ENCODE measurements at places on chromosomes 7 and 10.

- no peak for DNase-seq
Observed at GRCh38 chr10:71727738-71728737, 8.5 kb upstream of the C10orf105 start.

- DNase-seq = no peak
Observed at GRCh38 chr7:84025332-84025927, 169.2 kb downstream of the SEMA3A start.

DNA sequence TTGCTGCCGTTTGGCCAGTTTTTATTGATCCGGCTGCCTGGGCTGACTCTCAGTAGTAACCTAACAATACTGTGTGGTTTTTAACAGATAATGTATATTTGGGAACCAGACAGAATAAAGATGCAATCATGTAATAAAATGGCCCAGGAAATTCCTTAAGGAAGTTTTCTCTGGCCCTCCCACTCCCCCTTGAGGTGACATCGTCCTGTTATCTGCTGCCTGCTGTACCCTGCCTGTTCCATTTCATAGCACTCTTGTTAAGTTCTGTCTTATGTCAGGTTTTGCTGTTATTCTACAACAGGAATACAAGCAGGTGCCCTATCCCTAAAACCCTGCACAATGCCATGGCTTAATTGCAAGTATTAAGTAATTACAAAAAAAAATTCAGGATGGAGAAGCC, 12.5 kb downstream of the ITGB8 start:
- no peak for DNase-seq

GRCh38 chr10:101067356-101068083, 5.7 kb downstream of the KAZALD1 start:
- peak; percentile 40 for DNase-seq

DNA sequence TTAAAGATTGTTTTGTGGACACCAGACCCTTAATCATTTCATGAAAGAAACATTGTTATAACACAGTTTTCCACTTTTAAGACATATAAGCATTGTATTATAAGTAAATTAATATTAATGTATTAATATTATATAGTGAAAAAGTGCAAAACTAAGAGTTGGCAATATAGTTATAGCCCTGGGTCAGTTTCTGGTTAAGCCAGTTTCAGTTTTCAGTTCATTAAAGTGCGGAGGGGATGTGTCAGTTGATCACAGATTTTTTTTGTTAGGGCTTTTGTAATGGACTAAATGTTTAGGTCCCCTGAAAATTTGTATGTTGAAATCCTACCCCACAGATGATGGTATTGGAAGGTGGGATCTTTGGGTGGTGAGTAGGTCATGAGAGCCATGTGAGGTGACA, 45.7 kb upstream of the GPR37 start:
- DNase-seq = no peak

- DNase-seq = no peak
Observed at GRCh38 chr10:116169782-116170445, 103.1 kb downstream of the GFRA1 start.

DNA sequence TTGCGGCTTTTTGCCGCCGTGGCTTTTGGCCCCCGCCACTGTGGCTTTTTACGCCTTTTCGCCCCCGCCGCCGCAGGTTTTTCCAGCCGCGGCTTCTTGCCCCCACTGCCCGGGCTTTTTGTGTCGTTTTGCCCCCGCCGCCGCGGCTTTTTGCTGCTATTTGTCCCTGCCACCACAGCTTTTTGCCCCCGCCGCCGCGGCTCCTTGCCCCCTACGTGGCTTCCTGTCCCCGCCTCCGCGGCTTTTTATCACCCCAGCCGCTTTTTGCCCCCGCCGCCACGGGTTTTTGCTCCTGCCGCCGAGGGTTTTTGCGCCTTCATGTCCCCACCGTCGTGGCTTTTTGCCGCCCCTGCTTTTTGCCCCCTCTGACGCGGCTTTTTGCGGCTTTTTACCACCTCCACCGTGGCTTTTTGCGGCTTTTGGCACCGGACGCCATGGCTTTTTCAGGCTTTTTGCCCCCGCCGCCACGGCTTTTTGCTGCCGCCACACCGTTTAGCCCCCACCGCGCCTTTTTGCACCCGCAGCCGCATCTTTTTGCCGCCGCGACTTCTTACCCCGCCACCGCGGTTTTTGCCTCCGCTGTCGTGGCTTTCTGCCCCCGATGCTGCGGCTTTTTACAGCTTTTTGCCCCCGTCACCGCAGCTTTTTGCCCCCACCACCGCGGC, 637.0 kb downstream of the ZNF716 start:
- DNase-seq = no peak

DNA sequence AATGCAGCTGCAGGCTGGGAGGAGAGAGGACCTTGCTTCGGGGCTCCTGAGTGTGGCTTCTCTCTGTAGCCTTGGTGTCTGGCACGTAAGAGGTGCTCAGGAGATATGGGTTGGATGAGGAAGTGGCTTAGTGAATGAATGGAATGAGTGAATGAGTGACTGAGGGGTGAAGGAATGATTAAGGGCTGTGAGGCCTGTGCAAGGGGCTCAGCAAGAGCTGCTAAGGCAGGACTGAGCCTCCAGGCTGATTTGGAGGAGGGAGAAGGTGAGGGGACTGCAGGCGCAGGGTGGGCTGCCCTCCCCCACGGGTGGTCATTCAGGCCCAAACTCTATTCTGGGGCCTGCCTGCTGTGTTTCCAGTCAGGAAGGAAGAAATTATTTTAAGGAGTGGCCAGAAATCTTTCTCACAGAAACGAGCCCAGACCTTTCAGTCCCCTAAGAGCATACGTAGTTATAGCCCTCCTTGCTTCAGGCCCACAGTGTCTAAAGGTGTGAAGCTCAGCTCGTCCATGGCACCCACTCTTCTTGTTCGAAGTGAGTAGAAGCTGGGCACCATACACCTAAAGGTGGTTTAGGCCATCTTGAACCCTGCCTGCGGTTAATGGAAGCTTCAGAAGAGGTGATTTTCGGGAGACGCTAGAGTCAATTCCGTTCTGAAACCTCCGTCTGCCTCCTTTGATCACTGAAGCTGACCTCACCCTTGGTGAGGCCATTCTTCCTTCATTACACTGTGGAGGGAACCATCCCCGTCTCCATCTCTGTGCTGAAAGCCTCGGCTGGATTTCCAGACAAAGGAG, 49.5 kb upstream of the SAMD8 start:
- no peak for DNase-seq

- DNase-seq = no peak
Observed at GRCh38 chr7:88146616-88147015, 73.2 kb downstream of the SRI start.

GRCh38 chr10:111102359-111102837, 25.6 kb downstream of the ADRA2A start:
- no peak for DNase-seq

- DNase-seq = no peak
Observed at GRCh38 chr7:139033346-139034114, 2.3 kb downstream of the ZC3HAV1L start.

- DNase-seq = no peak
Observed at GRCh38 chr7:38206071-38206470, 28.0 kb downstream of the STARD3NL start.

DNA sequence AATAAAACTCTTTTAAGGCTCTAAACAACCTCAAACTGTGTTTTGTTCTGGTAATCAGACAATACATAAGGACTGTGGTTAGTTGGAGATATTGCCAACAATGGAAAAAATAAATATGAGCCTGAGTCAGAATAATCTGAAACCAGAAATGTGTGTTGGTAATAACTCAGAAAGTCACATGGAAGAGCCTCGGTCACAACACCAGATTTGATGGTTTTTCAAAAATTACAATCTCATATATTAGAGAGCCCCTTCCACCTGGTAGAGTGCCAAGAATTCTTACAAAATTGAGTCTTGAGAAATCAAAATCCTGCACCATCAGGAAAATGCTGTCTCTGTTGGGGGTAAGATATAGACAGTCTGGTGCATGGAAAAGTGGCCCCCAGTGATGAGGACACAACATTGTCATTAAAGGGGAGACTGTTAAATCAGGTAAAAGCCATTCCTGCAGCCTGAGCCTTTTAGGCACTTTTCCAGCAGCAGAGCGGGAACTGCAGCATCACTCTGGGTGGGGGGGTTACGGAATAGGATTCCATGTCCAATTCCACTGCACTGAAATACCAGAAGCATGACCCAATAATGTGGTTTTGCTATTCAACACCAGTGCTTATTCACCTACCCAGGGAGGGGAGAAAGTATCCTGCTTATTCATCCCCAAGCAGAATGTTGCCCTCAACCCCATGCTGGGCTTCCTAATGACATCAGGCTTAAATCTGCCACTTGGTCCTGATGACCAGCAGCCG, 9.5 kb upstream of the ADAM12 start:
- DNase-seq = no peak

DNA sequence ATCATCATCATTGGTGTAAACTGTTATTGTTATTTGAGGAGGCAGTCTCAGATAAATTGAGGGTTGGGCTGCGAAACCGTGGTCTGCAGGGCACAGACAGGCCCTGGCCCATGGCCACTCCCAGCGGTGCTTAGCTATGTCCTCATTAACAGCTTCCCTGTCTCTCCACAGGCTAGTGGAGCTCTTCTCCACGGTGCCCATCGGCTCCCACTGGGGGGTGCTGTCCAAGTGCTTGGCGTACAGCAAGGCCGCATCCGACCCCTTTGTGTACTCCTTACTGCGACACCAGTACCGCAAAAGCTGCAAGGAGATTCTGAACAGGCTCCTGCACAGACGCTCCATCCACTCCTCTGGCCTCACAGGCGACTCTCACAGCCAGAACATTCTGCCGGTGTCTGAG, 21.6 kb downstream of the GPR26 start:
- DNase-seq = no peak

Data from NCI-H1092 treated with DMSO at 0.1 percent for 48 hours (cell line).